Hematopoietic multipotent progenitor cell treated with erythropoietin and hydrocortisone succinate and interleukin-3 and kit ligand, for 17 days (in vitro differentiated cells): ENCODE measurements at places on chromosomes 5 and 9.

DNA sequence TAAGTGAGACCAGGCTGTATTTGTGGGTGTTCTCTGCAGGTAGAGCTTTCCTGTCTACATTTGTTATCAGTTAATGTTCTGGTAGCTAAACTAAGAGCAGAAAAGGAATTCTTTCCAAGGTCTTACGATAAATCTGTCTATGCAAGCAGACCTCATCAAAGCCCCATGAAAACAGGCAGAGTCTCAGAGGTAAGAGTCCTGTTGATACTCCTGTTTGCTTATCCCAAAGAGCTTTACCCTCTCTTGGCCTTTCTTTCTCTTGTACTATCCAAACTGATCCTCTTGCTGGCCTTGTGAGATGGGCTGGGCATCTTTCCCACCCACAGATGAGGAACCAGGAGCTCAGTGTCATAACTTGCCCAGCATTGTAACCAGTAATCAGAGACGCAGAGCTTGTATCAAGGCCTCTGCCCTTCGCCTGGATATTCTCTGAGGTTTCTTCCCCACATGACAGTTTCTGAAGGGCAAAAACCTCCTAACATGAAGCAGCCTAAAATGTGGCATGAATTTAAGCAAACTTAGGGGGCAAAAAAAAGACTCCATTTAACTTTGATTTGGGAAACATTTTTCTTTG is 33.5 kb downstream of the PRKACG start:
- peak; percentile 24 for DNase-seq

DNA sequence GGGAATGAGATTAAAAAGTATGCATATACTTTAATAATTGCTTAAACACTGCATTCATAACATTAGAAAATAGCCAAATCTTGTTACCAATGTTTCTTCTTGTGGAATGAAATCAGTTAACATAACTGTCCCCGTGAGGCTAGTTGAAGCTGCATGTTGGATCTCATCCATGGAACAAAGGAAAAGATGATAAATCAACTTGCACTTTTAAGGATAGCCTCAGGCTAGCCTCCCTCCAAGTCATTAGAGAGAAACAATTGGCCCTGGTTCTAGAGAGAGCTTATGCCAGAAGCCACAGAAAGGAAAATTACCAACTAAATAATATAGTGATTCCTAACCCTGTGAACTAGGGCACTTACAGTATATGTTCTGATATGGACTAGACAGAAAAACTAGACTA is 66.9 kb downstream of the GRIN3A start:
- DNase-seq: no peak

DNA sequence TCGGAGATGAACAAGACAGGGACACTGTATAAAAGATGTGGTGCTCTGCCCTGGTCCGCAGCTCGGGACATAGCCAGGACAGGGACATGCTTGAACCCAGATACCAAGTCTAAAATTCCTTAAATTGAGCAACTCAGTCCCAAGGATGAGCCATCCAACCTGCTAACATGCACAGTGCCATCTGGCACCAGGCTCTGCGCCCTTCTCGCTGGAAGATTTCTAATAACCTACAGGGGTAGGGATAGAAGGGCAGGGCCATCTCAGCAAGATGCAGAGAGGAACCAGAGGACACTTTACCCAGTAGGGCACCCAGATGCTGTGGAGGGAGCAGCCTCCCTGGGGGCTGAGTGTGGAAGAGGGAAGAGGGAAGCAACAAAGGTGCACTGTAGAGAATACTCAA is 60.1 kb downstream of the SEMA4D start:
- DNase-seq: no peak

- DNase-seq: no peak
Observed at GRCh38 chr5:104789366-104789765, 1226.8 kb upstream of the NUDT12 start.

DNA sequence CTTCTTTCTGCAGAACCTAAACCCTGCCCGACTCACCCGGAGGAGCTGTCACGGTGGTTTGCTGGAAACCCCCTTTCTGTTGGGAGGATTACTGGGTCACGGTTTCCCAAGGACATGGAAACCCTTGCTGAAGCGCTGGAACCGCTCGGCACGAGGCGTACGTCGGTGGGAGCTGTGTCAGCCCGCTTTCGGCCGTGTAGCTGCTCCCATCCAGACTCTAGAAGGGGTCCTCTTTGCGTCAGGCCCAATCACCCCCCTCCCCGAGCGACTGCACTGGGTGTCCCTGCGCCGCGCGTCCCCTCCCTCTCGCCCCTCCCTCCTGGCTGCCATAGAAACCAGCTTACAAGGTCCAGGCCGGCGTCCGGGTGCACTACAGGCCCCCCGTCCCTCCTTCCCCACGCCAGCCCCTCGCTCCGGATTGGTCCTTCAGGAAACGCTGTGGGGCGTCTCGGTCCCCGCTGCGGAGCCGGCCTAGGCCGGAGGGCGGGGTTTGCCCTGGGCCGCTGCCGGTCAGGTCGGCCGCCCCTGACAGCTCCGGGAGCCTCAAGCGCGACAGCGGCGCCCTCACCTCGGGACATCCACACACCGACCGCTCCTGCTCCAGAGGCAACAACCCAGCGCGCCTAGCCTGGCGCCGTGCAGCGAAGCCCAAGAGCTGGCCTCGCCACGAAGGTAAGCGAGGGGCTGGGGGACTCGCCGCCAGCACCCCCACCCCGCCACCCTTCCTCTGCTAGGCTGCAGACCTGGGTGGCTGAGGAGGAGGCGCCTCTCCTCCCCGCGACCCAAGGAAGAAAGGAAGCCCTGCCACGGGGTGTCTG is at the start of gene NIM1K:
NIM1K (plus strand) TSS at position 486 of the 818 bp plus-strand sequence. CDS start 53,551 bp downstream, outside the sequence.
- no peak for DNase-seq

GRCh38 chr9:127918183-127919107 is 1.6 kb upstream of the ST6GALNAC4 start:
- peak; percentile 79 for DNase-seq

DNA sequence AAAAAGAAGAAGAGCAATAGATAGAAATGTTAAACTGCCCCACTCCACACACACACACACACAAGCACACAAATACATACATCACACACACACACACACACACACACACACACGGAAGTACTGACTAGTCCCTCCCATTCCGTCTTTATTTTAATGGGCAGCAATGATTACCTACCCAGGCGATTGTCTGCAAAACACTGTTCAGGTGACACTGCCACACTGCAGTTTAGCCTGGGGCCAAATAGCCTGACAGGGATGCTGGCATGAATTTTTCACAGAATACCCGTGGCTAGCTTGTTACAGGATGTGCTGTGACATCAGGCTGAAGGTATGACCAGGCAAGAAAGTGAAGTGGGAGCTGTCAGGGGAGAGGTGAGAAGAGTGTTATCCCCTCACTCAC is 86.9 kb downstream of the FRMD3 start:
- no peak for DNase-seq

- no peak for DNase-seq
Observed at GRCh38 chr9:18824095-18824666, 208.8 kb downstream of the SAXO1 start.

DNA sequence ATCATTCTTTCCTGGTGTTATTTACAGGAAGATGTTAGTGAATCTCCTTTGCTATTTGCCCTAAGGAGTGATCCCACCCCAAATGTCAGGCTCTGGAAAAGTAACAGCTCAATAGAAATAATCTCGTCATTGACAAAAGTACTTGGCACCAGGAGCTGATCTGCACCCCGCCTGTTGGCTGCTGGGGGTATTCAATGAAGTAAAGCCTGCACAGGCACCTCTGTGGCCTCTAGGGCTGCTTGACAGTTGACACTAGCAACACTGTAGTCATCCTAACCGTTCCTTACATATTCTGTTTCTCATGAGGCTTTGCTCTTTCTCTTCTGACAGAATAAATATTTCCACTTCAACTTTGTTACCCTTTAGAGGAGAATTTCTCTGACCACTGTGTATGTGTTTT is 103.4 kb downstream of the DOCK2 start:
- no peak for DNase-seq

GRCh38 chr5:178287791-178288105 is 55.1 kb upstream of the PHYKPL start:
- DNase-seq: no peak

DNA sequence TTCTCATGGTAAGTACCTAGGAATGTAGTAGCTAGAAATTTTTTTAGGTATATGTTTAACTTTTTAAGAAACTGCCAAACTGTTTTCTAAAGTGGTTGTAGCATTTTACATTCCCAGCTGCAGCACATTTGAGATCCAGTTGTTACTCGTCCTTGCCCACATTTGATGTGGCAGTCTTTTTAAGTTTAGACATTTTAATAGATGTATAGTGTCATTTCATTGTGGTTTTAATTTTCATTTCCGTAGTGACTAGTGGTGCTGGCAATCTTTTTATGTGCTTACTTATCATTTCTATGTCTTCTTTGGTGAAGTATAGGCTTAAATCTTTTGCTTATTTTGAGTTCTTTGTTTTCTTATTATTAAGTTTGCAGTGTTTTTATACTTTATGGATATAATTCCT is 171.6 kb downstream of the GAS1 start:
- no peak for DNase-seq

- no peak for DNase-seq
Observed at GRCh38 chr5:142826093-142826492, 55.9 kb downstream of the ARHGAP26 start.

DNA sequence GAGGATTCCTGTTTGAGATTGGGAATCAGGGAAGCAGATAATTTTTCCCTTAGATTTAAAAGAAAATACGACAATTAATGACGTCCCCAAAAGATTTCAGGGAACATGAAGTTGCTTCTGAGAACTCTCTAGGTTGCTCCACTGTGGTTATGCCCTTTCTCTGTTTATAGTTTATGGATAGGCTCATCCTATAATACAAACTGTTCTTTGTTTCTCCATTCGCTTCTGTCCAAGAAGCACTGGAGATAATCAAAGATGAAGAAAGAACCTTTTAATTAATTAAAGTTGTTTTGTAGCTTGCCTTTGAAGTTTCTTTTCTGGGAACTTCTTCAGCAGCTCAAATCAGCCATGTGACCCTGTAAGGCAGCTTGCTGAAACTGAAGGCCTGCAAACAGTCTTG is 87.5 kb downstream of the CHSY3 start:
- no peak for DNase-seq

DNA sequence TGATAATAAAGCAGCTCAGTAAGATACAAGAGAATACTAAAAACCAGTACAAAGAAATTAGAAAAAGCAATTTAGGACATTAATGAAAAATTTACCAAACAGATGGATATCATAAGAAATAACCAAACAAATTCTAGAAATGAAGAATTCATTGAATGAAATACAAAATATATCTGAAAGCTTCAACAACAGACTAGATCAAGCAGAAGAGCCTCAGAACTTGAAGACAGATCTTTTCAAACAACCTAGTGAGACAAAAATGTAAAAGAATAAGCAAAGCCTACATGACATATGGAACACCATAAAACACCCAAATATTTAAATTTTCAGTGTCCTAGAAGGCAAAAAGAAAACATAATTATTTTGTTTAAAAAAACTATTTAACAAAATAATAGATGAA is 66.9 kb downstream of the SKIC3 start:
- DNase-seq: no peak

- DNase-seq: no peak
Observed at GRCh38 chr9:23663125-23663524, 162.9 kb downstream of the ELAVL2 start.

DNA sequence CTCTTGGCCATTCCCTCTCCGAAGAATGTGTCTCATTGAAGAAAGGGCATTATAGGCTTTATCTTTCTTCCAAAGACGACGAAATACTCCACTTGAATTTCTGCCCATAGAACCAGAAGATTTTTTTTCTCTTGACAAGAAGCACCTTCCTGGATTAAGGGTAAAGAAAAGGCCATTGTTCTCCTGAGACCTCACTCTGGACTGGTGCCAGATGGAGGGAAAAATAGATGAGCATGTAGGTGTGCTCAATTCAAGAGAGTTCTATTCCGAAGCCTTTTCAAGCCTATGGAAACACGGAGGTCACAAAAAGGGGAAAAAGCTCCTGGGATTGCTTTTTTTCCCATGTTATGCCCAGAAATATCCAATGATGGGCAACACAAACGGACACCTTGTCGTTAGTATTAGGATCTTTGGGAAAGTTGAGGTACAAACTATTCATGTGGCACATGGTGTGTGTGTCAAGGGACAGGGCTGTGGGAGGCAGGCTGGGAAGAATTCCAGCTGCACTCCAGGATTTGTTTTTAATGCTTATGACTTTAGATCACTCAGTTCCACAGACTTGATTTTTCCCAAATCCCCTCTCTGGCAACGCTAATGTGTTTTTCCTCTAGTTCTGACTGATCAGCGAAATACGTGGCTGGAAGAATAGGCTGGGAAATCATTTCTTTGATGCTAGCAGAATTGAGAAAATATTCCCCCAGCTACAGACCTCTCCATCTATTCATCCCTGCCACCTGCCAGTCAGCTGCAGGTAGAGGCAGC is 89.9 kb downstream of the SIL1 start:
- DNase-seq: no peak

GRCh38 chr5:173354645-173355044 is 26.4 kb upstream of the STC2 start:
- no peak for DNase-seq

DNA sequence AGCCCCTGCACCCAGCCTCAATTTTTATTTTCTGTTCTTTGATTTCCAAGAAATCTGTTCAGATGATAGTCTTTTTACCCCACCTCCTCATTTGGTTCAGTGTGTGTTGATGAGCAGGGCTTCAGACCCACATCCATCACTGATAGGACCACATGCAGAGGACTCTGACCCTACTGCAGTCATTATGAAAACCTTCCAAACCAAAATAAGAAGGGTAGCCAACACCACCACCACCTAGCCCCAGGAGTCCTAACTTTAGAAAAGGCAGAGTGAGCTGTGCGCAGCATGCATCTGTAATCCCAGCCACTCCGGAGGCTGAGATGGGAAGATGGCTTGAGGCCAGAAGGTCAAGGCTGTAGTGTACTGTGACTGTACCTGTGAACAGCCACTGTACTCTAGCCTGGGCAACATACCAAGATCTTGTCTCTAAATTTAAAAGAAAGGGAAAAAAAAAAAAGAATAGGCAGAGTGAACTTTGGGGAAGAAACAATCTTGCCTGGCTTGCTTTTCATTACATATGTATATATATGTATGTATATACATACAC is 13.0 kb downstream of the CDKN2AIPNL start:
- no peak for DNase-seq

- DNase-seq: no peak
Observed at GRCh38 chr5:134567641-134568336, 42.3 kb downstream of the JADE2 start.

- no peak for DNase-seq
Observed at GRCh38 chr5:149421834-149422233, 42.7 kb upstream of the IL17B start.

- no peak for DNase-seq
Observed at GRCh38 chr9:72440992-72441847, 76.2 kb upstream of the ZFAND5 start.

- DNase-seq: no peak
Observed at GRCh38 chr9:21153336-21154017, 11.8 kb upstream of the IFNW1 start.
